ENCODE measurements at places on chromosomes 2 and 18.

DNA sequence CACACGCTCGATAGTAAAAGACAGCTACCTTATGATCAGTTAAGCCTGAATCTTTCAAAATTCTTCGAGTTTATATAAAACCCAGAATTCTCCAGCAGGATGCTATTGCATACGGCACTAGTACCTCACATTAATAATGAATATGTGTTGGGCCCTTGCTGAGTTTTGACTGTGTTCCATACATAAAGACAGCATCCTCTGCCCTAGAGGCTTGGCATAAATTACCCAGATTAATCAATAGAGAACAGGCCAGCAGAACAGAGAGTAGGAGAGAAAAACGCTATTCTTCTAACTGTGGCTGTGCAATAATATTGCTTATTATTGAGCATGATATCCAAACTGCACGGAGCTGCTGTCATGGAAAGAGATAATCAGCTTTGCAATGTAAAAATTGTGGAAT lies 194.3 kb downstream of the SOX11 start:
- DNase-seq = no peak

- no peak for DNase-seq
These were observed 257.9 kb downstream of the DYSF start for GRCh38 chr2:71711133-71711855.

GRCh38 chr2:227759411-227760118 lies 13.9 kb downstream of the SCYGR8 start:
- DNase-seq = no peak

- DNase-seq = no peak
These were observed 208.2 kb downstream of the SLC8A1 start for GRCh38 chr2:40243581-40244187.

GRCh38 chr2:85661139-85661858 lies 6.7 kb downstream of the SFTPB start:
- DNase-seq = no peak

DNA sequence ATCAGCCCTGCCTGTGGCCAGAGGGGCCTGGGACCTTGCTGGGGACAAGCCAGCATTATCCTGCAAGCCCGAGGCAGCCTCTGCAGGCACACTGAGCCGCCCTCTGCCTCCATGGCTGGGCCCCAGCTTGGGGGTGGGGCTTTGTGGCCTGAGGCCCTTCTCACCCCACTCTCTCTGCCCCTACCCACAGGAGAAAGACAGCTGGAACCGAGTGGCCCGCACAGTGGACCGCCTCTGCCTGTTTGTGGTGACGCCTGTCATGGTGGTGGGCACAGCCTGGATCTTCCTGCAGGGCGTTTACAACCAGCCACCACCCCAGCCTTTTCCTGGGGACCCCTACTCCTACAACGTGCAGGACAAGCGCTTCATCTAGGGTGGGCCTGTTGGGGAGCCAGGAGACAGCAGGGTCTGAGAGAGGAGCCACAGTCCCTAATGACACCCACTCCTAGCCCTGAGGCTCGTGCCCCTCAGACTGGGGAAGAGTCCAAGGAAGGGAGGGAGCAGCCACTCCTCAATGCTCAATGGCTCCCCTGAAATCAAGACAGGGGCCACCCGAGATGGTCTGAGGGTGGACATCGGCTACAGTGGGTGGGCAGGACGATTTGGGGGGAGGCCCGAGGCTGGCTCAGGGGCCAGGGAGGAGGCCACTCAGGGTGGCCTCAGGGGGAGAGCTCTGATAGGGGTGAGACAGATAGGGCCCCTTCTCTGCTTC lies 4.4 kb upstream of the CHRNG start:
- DNase-seq = no peak

- no peak for DNase-seq
These were observed 35.4 kb upstream of the DARS1 start for GRCh38 chr2:136020831-136021230.

DNA sequence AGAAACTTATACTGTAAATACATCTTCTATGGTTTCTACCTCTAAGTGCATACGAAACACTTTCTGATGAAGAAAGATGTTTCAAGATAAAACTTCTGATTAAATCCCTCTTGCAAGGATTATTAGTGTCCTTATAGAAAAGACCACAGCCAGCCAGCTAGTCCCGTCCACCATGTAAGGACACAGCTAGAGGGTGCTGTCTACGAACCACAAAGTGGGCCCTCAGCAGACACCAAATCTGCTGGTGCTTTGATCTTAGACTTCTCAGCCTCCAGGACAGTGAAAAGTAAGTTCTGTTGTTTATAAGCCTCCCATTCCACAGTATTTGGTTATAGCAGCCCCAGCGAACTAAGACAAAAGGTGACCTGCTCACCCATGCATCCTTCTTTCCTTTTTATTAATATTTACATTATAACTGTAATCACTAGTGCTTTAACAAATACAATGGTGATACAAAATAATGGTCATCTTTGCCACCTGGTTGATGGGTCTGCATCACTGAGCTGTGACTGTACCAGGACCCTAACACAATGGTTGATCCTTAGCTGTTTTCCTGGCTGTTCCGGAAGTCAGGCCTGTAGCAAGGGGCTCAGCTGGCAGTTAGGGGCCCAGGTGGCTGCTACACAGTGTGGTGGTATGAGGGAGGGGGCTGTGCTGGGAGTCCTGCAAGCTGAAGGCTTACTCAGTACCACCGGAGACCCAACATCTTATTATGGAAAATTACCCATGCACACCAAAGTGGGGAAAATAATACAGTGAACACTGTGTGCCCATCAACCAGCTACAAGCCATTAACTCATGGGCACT lies 108.5 kb upstream of the SMAD7 start:
- DNase-seq = no peak

DNA sequence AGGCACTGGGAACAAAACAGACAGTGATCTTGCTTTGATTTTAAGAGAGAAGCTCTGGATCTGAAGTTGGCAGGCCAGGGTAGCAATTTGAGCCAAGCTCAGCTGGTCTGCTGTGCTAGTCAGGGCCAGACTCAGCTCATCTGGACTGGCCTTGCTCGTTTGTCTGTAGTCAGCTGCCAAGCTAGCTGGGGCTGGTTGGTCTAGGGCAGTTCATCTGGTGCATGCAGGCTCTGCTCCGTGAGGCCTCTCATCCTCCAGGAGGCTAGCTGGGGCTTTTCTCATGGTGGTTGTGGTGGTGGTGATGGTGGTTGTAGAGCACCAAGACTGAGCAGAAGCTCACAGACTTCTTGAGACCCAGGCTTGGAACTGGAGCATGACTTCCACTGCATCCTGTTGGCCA lies 10.3 kb downstream of the FBLN7 start:
- no peak for DNase-seq

DNA sequence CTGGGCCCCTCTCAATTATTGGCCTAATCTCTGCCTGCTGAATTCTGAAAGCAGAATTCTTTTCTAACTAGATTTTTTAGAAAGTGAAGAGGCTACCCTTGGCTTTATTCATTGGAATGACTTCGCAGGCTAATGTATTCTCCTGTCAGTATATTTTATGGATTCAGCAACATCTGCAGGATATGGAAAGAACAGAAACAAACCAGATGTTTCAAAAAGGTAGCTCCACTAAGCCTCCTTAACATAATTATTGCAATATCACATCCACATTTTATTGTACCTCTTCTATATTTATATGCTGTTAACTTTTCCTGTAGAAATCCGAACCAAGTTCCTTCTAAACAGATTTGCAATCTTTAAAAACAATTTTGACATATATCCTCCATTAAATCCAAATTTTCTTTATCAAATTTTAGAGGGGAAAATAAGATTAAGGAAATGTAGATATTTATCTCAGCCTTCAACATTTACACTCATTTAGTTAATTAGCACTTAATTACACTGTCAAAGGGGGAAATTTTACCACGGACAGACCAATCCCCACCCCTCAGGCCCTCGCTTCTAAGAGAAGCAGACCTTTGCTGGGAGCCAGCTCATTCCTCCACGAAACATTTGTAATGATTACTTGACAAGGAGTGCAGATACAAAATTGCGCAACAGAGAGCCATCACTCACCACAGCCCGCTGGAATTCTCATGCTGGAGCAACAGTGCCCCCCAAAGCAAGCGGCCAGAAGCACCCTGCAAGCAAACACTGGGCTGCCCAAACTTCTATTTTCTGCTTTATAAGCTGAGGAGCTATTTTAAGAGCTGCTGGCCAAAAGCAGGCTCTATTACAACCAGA lies 253.4 kb downstream of the ETAA1 start:
- DNase-seq = no peak

DNA sequence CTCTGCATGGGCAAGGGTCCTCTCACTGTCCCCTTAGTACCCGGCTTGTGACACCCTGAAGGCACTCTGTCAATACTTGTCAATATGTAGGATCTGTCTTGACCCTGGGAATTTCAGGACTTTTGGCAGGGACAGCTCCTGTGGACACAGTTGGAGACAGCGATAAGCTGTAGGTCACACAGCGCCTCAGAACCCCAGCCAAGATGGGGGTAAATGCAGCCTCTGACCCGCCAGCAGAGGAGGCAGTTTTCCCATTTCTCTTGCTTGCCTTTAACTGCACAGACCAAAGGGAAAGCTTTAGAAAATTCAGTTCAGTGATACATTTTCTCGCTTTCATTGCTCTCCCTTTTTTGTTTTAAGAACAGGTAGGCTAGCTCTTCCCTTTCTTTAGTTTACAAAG lies 54.8 kb upstream of the KLHL29 start:
- DNase-seq = peak; percentile 12

DNA sequence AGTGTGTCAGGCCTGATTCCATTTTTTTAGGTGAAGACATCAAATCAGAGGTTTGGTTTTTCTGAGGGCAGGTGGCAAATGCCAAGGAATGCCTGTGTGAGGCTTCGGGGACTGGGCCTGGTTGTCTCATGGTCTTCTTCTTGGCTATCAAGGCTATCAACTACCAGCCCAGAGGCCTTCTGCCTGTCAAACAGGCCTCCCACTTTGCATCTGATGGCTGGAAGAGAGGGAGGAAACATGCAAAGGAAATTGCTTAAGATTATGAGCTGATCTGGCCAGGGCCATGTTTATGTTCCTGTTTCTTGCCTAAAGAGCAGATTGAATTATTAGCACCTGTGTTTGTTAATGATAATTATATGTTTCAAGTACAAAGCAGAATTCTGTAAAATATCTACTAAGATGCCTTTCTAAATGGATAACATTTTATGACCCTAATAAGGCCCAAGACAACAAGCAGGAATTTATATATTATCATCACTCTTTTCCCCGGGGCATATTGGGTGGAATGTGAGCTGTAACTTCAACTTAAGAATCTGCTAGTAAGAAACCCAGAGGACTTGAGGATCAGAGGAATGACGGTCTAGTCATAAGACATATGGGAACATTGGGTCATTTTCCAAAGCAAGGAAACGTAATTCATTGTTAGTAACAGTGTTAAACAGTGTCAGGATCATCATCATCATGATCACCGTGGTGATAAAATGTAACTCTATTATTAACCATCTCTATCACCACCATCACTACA lies 123.2 kb downstream of the LYPD6B start:
- DNase-seq = no peak

DNA sequence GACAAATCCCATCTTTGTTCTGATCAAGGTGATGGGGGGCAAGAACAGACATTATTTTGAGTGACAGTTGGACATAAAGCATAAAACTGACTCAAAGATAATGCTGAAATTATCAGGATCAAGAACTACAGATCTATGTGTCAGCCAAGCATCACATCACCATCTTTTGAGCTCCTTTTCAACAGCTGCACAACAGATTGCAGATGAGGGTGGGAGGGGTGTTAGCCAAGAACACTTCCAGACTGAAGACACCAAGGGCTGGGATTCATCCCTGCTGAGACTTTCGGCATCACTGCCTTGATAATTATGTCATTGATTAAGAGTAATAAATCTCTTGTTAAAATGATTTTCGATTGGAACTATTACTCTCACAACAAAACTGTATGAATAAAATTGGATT lies 191.5 kb upstream of the NETO1 start:
- no peak for DNase-seq

- no peak for DNase-seq
These were observed 51.4 kb upstream of the SCN1A start for GRCh38 chr2:166179201-166179600.

GRCh38 chr2:41774011-41774605 lies 273.7 kb upstream of the PKDCC start:
- DNase-seq = no peak

GRCh38 chr18:59846814-59847490 lies 52.8 kb upstream of the PMAIP1 start:
- no peak for DNase-seq

DNA sequence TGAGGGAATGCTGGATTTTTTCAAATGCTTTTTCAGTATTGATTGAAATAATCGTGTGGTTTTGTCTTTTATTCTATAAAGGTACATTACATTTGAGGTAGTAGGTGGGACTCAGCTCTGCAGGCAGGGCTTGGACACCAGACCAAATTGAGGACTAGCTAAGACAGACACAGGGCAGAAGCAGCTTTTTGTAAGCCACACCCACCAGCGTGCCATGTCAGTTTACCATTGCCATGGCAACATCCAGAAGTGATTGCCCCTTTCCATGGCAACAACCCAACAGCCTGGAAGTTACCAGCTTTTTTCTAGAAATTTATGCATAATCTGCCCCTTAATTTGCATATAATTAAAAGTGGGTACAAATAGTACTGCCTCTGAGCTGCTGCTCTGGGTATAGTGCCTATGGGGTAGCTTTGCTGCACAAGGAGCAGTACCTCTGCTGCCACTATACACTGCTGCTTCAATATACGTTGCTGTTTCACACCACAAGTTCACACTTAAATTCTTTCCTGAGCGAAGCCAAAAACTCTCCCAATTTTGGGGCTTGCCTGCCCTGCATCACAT lies 23.6 kb upstream of the VWA3B start:
- no peak for DNase-seq

GRCh38 chr2:171271971-171272436 lies 111.3 kb upstream of the TLK1 start:
- no peak for DNase-seq

GRCh38 chr2:143682436-143683055 lies 553.3 kb downstream of the ARHGAP15 start:
- DNase-seq = no peak

DNA sequence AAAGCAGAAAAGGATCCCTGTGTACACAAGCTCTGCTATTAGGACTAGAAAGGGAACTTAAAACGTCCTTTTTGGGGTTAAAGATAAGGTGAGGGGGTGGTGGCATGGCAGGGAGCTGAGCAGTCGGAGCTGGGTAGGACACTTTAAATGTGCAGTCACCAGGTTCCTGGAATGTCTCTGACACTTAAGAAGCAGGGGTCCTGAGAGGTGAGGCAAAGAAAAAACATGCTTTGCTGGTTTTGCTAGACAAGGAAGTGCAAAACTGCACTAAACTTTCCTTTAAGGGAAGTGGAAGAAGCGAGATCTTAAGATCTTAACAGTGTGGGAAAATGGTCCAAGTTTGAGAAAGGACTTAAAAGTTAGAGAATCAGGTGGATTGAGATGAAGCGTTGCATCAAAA lies 99.5 kb upstream of the MAP3K20 start:
- DNase-seq = no peak
